ENCODE measurements at places on chromosomes 7 and 10.
A peak's percentile ranks its signal among the peaks of the same experiment; 100 is the strongest.

DNA sequence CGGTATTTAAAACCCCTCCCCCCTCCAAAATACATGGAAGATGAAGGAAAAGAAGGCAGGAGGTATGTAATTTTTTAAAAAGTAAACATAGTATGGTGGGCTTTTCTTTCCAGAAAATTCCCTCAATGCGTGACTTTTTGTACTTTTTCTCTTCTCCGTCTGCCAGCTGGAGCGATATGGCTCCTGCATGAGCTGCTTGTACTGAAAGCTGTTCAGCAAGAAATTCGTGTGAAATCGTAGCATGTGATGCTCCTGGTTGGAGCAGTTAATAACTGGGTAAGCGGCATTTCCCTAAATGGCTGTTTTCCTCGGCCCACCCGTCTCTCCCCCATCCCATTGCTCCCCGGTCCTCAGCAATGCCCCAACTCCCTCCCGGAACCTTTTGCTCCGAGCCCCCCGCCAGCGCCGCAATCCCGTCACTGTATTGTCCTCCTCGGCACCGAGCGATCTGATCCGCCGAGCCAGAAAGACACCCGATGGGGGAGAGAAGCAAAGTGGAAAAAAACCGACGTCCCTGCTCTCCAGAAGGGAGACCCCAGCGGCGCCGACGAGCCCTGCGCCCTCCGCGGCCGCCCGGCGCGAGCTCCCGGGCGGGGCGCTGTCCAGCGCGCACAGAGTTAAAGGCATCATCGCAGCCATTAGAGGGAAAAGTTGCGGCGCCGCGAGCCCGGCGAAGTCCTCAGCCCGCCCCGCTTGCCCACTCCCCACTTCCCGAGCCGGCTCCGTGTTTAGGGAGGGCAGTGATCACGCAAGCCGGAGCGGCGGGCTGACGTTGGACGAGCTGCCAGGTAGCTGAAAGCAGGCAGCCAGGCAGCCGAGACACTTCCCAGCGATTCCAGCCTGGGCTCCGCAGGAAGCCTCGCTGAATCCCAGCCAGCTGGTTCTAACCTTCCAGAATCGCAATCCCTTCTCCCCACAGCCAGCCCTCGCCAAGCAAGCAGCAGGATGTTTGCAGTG, at the start of gene VSTM2A:
Gene VSTM2A, plus strand, starts transcription at position 707 of the 957 bp plus-strand sequence. CDS start 356 bp downstream, outside the sequence.
- DNase-seq, result no peak

- DNase-seq, result no peak
Measured at GRCh38 chr10:77195101-77195500, 442.5 kb downstream of the KCNMA1 start.

DNA sequence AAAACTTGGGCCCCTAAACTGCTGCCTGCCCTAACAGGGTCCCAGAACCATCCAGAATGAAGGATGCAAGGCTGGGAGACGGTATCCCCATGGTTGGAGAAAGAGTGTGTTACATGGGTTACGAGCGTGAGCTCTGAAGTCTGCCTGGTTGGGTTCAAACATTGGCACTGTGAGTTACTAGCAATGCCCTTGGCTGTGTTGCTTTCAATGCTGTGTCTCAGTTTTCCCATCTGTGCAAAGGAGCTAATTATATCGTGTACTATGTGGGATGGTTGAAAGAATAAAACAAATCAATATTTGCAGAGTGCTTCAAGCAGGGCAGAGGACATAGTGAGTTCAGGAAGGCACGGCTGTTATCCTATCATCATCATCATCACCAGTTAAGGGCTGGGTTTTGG, 114.7 kb downstream of the ZMIZ1 start:
- no peak for DNase-seq

DNA sequence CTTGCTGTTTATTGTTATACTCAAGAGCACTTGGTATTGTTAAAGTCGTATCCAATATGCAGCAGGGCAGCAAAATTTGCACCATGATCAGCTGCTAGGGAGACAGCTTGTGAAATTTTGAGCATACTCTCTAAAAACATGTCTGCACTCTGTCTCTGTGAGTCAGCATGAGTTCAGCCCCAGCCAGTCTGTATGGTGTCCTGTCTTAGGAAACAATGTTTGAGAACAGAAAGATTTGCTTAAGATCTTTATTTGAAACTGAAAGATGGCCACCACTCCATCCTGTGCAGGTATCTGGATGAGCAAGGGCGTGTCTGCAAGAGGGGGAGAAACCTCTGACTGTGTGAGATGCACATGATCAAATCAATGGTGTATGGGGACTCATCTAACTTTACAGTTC, 97.1 kb downstream of the GNAI1 start:
- no peak for DNase-seq

DNA sequence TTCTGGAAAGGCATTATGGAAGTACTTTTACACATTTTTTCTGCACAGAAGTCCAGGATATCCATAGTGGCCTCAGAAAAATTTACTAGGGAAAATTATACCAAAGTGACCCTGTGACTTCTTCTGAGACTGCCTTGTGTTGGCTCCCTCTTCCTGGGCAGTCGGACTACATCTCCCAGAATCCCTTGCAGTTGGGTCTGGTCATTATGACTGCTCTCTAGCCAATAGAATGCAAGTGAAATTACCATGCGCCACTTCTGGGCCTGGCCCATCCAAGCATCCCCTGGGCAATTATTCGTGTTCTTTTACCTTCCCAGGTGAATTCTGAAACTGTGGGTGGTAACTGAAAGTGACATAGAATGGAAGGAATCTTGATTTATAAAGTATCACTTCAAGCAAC, 430.9 kb downstream of the ACTR3B start:
- DNase-seq, result no peak

DNA sequence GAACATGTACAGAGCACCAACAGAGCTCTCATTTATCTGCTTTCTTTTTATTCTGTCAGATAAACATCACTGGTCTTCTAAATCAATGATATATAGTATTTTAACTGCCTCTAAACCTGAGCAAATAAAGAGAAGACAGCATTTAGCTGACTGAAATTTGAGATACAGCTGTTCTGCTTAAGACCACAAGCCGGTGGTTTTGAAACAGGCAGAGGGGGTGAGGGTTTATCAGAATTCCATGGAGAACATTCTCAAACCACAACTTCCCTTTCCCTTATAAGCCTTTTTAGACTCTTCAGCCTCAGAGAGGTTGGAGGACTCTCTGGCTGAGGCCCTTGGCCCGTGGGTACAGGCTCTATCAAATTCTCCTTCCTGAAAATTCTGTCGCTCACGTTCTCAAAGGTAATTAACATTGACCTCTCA, 87.4 kb upstream of the RSU1 start:
- DNase-seq, result no peak

DNA sequence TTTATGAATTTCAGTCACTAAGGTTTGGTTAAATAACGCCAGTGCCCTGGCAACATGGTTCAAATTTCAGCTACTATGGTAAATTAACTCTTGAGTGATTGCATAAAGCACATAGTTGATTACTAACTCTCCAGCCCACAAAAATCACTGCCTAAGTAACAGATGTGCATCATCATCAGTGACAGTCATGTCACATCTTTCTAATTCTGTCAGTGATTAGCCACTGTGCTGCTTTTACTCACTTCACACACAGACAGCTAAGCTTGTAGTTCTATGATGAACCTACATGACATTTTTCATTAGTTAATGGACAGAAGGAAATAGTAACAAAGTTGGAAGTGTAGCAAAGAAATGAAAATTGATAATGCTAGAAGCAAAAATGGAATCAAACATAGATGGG, 108.9 kb downstream of the DNAH11 start:
- DNase-seq, result no peak

DNA sequence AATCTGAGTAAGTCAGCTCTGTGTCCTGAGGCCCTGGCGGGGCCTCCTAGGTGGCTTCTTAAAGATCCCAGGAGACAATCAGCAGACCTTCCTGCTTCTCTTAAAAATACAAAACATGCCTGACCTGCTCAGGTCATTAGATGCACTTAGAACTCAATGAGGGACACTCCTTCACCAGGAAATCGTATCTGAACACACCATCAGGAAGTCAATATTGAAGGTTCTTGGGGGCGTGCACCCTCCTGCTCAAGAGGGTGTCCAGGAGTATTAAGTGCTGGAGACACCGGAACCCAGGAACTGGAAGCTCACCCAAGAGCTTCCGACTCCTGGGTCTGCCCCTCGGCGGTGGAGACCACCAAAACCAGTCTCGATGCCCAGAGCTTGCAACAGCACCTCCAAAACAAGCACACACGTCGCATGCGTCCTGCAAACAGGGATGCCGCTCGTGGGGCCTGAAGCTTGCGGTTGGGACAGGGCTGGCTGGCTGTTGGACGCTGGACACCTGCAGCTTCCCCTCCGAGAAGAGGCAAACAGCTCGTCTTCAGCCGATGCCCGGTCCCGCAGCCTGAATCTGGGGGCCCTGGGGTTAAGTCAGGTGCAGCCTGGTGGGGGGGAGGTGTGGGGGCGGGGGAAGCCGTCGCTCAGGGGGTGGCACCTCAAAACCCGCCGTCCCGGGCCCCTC, 803 bp downstream of the RAPGEF5 start:
- no peak for DNase-seq

GRCh38 chr7:24573554-24574338, 494 bp downstream of the PALS2 start:
- DNase-seq, result peak; percentile 25

DNA sequence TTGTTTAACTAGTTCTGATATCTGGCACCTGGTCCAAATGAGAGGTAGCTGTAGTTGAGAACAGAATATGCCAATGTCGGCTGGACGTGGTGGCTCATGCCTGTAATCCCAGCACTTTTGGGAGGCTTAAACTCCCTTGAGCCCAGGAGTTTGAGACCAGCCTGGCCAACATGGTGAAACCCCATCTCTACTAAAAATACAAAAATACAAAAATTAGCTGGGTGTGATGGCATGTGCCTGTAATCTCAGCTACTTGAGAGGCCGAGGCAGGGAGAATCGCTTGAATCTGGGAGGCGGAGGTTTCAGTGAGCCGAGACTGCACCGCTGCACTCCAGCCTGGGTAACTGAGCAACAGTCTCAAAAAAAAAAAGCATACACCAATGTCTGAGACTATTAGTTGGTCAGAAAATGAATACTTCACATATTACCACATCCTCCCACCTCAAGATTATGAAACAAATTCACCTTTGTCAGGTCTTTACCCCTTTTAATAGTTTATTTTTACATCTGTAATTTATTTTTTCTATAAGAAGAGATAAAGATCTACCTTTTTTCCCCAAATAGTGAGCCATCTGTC, 38.8 kb downstream of the EPC1 start:
- DNase-seq, result no peak

DNA sequence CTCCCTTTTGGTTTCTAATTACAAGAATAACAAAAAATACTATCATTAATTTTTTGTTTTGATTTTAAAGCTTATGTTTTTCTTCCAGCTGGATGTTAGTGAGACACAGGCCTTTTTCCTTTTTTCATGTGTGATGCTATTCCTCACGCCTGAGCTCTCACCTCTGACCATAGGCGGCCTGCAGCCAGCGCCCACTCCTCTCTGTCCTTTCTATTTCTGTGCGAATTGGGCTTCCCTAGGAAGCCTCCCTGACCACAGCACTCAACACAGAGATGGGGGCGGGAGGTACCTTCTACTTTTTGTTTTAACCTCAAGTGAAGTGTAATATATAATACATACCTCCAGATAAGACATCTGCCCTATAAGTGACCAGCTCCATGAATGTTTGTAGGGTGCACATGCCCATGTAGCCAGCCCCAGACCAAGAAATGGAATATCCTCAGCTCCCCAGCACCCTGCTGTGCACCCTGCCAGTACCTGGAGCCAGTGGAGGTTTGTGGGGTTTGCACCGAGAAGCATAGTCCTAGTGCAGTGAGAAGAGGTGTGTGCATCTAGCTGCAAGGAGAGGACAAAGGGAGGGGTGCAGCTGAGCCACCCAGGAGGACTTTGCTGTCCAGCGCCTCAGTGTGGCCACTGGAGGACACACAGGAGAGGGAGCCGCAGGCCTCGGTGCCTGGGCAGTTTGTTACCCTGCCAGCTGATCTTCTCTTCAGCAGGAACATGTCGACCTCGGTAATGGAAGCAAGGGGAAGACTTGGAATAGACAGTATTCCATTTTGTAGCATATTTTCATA, 38.5 kb downstream of the BNIP3 start:
- DNase-seq, result no peak

- DNase-seq, result no peak
Measured at GRCh38 chr7:81715984-81716588, 53.8 kb downstream of the HGF start.

- no peak for DNase-seq
Measured at GRCh38 chr7:103622274-103622673, 176.3 kb upstream of the SLC26A5 start.

DNA sequence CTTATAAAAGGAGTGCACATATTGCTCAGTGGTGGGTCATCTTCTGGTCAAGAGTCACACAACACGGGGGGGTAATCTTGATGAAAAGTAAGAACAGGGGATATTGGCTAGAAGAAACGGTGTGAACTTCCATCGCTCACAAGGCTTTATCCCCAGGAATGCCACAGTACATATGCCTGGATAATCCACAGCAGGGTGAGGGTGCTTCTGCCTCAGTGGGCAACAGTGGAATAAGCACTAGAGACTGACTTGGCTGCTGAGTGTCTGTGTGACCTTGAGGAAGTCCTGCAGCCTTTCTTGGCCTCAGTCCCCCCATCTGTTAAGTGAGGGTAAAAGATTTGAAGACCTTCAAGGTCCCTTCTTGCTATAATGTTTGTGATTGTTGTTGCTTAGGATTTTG, 44.9 kb upstream of the SHH start:
- no peak for DNase-seq

GRCh38 chr7:24619978-24620377, 46.7 kb downstream of the PALS2 start:
- no peak for DNase-seq

DNA sequence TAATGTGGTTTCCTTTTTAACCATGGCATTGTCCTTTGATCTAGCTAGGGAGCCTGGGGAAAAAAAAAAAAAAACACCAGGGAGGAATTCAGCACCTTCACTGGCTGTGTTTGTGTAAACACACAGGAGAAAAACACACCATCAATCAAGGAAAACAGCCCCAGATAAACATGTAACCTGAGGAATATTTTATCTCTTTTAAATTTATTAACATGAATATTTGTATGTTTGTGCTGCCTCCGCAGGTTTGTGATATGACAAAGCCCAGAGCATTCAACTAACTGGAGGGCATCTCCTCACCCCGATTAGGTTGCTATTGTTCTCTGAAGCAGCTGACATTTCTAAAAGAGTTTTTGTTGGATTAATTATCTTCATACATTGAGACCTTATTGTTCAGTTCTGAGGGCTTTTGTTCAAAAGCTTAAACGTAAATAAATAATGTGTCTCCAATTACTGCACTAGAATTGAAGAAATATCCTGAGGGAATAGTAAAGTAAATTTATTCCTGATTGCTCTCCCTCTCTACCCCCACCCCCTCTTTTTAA, 89.4 kb upstream of the SEMA3E start:
- DNase-seq, result no peak

DNA sequence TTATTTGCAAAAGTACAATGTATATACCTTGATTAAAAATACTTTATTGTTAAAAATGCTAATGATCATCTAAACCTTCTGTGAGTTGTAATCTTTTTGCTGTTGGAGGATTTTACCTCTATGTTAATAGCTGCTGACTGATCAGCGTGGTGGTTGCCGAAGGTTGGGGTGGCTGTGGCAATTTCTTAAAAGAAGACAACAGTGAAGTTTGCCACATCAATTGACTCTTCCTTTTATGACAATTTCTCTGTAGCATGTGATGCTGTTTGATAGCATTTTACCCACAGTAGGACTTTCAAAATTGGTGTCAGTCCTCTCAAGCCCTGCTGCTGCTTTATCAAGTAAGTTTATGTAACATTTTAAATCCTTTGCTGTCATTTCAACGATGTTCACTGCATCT, 16.9 kb upstream of the ENTPD1 start:
- DNase-seq, result no peak
